ENCODE measurements at places on chromosomes 1 and 21.

DNA sequence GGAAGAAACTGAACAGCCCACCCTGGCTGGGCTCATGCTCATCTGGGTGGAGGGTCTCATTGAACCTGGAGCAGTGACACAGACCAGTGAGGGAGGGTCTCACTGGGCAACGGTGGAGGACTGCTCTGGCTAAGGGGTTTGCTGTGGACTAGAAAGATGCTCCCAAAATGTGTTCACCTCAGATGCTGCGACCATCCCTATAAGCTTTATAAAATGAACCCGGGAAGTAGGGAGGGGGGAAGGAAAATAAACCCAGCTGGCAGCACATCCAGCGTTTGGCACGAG lies 34.5 kb upstream of the LBR start:
- no peak for DNase-seq

DNA sequence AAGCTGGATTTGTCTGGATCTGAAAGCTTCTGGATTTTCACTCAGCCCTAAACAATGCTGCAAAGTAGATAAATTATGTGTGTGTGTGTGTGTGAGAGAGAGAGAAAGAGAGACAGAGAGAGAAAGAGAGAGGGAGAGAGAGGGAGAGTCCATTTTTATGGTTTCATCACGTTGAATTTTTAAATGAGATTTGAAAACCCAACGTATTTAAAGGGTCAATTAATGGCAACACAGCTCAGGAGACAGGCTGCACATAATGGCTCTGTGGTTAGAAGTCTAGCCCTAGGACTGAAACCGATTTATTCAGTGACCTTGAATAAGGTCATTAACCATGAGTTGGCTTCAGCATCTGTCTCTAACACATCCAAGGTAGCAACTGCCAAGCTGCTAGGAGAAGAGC lies 35.3 kb upstream of the FMN2 start:
- no peak for DNase-seq

DNA sequence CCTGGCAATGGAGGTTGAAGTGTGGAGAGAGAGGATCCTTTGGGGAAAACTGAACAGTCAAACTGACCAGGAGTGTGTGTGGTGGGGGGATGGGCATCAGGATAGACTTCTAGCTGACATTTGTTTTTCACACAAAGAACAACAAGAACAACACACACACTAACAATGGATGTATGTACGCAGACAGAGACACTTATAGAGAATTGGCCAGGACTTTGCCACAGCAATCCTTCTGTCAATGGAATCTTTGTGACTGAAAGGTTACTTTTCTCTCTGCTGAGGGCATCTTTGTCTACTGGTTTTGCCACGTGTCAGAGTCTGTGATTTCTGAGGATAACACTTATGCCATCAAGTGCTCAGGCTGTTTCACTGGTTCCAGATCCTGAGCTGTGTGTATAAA lies 12.4 kb upstream of the FCGR2A start:
- DNase-seq: no peak

GRCh38 chr1:2603521-2604155 lies 17.1 kb downstream of the PRXL2B start:
- DNase-seq: no peak

- no peak for DNase-seq
Measured at GRCh38 chr1:27154469-27154990, 395 bp downstream of the SLC9A1 start.

DNA sequence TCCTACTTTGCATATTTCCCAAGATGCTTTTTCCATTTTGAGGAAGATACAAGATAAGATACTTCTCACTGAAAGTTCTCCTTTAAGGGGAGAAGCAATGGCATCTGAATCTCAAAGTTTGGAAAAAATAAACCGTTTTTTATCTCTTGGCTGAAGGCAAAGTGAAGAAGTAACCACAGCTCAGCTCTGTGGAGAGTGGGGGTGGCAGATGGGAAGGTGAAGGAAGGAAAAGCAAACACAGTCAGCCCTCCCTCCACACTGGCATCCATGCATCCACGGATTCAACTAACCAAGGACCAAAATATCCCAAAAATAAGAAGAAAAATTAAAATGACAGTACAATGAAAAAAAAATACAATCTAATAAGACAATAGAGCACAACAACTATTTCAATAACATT lies 211.1 kb downstream of the RGS7 start:
- no peak for DNase-seq

DNA sequence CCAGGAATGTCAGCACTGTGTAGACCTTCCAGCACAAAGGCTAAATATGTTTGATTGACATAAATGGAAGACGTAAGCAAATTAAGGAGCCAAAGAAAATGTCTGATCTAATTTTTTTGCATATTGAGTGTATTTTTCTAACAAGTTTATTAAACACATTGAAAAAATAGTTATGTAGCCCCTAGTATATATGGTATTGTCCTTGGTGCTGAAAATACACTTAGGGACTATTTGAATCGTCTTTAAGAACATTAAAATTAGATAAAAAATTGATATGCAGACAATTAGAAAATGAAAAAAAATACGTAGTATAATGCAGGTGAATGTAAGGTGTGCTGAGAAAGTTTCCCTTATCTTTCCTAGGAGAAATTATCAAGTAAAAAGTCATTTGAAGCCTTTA lies 337.0 kb downstream of the OMA1 start:
- DNase-seq: no peak

DNA sequence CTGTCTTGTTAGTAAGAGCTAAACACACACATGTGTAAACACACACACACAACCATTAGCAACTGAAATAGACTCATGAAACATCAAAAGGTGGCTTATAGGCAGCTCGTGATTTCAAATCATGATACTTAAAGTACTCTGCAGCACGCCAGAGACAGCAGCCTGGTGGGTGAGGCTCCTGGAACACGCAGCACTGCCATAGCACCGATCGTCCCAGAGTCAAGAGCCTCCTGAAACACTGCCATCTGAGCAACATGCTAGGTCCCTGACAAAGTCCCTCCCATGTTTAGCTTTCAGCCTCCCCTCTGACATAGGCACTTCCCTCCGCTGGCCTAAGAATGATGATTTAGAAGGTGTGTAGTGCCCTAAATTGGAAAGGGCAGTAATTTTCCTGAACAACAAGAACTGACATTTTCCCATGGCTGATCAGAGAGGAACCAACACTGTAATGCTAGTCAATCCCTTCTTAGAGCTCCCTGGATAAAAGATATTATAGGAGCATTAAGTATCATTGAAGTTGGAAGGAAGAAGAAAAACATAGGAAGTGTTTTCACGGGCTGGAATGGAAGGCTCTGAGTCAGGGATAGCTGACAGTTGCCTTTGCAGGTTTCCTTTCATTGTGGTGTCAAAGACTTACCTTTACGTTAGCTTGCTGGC lies 14.1 kb upstream of the DPT start:
- DNase-seq: no peak

DNA sequence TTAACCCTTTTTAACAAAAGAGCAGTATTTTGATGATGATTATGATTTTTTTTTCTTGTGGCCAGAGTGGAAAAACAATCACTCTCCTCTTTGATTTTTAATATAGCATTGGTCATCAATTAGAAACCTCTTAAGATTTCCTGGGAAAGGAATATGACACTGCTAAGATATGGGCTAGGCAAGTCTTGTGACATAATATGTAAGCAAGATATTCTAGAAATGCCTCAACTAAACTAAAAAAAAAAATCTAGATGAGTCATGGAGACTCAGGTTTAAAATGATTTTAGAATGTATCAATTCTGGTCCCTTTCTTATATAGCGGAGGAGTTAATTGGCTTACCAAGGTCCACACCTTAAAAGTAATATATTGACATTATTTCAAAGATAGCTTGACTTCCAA lies 60.3 kb upstream of the JUN start:
- DNase-seq: no peak

DNA sequence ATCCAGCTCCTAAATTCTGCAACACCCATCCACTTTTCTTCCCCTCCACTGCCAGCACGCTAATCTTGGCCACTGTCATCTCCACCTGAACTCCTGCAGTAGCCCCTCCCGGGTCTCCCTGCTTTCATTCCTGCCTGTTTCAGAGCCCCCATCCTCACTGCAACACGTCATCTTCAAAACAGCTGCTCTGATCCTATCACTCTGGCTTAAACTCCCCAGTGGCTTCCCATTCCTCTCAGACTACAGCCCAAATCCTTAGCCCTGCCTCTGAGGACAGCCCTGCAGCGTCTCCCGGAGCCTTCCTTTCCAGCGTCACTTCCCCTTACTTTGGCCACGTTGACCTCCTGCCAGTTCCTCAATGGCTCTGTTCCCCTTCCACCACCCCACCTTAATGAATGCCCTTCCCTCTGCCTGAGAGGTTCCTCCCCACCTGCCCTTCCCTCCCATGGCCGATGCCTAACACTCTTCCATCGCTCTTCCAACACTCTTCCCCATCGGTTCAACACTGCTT lies 22.9 kb upstream of the IFNAR2 start:
- DNase-seq: no peak

DNA sequence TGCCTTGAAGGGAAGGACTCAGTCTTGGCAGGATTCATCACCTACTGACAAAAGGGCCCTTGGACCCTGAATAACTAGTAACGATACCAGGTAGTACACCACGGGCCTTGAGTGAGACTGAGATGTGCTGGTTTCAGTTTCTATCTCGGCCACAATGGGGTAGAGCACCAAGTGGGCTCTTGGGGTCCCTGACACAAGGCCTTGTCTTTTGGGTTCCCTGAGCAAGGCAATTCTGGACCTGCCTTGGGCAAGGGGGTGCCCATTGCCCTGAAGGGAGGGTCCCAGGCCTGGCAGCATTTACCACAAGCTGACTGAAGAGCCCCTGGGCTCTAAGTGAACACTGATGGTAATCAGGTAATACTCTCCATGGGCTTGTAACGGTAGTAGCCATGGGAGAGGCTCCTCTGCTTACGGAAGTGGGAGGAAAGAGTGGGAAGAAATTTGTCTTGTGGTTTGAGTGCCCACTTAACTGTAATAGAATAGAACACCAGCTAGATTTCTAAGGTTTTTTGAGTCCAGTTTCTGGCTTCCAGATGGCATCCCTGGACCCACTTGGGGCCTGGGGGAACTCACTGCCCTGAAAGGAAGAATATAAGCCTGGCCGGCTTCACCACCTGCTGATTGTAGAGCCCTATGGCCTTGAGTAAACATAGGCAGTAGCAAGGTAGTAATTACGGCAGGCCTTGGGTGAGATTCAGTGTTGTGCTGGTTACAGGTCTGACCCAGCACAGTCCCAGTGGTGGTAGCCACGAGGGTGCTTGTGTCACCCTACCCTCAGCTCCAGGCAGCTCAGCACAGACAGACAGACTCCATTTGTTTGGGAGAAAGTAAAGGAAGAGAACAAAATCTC lies 58.5 kb downstream of the WDR4 start:
- no peak for DNase-seq

- DNase-seq: no peak
Measured at GRCh38 chr1:11475748-11476147, 3.2 kb upstream of the DISP3 start.

DNA sequence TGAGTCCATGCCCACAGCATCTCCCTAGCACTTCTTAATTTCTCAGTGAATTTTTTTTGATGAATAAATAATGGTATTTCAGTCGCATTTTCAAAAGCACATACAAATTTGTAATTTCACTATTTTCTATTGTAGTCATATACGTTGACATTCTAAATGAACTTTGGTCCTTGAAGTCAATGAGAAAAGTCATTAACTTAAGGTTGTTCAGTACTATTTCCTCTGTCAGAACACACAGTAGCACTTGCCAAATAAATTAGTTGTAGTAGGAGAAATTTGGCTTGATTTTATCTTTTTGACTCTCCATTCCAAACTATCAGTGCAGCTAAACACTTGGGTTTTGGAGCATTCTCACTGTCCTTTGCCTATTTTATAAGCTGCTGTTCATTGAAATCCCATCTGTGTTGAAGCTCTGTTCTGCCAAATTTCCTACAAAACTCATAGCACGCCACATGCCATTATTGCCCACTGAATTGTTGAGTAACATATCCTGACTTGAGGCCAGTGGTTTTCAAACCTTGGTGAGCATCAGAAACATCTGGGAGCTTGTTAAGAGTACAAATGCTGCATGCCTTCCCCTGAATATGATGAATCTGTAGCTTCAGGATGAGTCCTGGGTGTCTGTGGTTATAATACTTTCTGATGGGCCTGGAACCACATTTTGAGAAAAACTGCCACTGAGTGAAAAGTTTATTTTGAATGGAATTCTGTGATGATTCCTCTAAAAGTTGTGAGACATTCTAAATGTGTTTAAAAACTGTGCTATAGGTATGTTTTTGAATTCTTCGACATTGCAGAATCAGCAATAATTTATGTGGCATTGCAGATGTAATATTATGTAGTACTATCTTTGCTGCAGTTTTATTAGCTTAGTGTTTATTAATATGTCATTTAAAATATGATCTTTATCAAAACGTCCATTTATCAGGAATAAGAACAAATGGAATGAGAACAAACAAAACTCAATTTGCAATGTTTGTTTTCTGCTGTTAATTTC lies 78.9 kb downstream of the DNM3 start:
- DNase-seq: no peak

DNA sequence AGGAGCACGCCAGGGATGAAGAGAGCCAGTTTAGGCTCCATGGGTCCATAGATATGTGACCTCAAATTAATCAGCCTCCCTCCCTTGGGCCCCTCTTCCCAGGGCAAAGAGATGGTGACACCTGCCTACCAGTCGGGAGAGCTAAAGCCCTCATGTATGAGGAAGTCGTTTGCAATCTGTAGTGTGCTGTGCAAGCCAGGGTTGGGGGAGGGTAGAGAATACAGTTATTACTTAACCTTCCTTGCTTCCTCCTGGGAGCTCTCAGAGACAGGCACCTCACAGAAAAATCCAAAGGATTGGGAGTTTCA lies 4.0 kb downstream of the PGLYRP4 start:
- DNase-seq: no peak

- no peak for DNase-seq
Measured at GRCh38 chr1:82048596-82048995, 247.9 kb downstream of the ADGRL2 start.

- no peak for DNase-seq
Measured at GRCh38 chr1:54114001-54114400, 38.8 kb downstream of the CDCP2 start.

- DNase-seq: no peak
Measured at GRCh38 chr1:55005351-55006140, 6.8 kb downstream of the BSND start.

- DNase-seq: no peak
Measured at GRCh38 chr1:89311757-89312156, 39.1 kb upstream of the GBP5 start.

DNA sequence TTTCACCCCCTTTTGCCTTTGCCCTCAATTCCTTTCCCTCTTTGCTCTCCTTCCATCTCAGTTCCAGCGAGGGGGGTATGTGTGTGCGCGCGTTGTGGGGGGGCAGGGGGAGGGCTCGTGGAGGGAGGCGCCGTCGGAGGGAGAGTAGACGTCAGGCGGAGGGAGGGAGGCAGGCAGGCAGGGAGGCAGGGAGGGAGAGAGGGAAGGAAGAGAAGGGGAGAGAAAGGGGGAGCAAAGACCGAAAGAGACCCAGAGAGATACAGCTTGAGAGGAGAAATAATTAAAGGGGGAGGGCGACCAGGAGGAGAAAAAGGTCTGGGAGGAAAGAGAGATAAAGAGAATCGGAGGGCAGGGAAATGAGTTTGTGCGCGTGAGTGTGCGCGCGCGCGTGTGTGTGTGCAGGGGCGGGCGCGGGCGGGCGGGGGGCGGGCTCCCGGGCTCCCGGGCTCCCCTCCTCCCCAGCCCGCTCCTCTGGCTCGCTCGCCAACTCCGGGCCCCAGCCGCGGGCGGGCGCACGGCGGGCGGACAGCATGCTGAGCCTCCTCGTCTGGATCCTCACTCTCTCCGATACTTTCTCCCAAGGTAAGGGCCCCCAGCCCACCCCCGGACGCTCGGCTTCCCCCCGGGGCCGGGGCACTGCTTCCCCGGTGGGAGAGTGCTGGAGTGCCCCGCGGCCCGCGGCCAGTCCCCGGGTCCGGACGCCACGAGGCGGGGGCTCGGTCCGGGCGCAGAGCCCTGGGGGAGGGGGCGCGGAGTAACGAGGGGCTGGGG lies at the start of gene KIRREL1:
Gene KIRREL1, plus strand, starts transcription at position 499 of the 771 bp plus-strand sequence. Its CDS starts 32 bp downstream, at position 531.
- no peak for DNase-seq

- DNase-seq: no peak
Measured at GRCh38 chr1:60223158-60223557, 149.6 kb upstream of the C1orf87 start.
